Neural crest cell (in vitro differentiated cells): ENCODE measurements at places on chromosomes 2 and 18.

DNA sequence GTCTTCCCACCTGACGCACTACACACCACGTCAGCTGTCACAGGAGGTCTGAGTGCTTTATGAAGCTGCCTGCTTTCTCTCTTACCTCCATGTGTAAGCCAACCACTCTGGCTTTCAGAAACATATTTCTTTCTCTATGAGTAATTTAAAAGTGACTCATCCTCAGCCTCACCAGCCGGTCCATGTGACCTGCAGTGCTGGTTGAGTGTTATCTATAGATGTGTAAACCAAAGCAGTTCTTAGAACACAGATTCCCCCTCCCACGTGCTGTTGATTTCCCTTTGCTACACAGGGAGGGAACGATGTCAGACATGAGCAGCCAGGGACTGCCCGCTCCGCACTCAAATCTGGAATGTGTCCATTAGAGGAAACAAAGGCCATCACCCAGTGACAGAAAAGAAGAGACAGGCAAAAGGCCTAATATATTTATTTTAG lies 157.8 kb downstream of the BCL2 start:
- DNase-seq = no peak

GRCh38 chr2:232871835-232872736 lies 2.0 kb downstream of the SNORC start:
- no peak for DNase-seq

DNA sequence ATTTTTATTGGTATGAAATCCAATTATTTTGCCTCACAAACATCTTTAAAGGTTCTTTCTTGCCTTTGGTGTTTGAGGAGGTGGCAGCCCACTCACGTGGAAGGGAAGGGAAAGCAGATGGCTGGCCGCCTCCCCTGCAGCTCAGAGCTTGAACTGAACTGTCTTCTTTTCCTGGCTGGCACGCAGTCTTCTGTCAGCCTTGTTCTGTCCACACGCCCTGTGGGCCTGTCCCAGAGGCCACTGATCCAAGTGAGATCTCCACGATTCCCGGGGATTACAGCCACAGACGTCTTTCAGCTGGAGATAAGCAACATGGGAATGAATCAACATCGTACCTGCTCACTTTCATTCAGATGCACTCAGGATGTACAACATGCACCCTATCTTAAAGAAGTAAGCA lies 73.3 kb downstream of the TMEM18 start:
- DNase-seq = no peak

- DNase-seq = no peak
These were observed 101.8 kb upstream of the HDAC4 start for GRCh38 chr2:239502430-239503186.

- DNase-seq = no peak
These were observed 37.6 kb downstream of the NXPH2 start for GRCh38 chr2:138742441-138743057.

GRCh38 chr18:9927392-9928063 lies 13.7 kb downstream of the VAPA start:
- no peak for DNase-seq

DNA sequence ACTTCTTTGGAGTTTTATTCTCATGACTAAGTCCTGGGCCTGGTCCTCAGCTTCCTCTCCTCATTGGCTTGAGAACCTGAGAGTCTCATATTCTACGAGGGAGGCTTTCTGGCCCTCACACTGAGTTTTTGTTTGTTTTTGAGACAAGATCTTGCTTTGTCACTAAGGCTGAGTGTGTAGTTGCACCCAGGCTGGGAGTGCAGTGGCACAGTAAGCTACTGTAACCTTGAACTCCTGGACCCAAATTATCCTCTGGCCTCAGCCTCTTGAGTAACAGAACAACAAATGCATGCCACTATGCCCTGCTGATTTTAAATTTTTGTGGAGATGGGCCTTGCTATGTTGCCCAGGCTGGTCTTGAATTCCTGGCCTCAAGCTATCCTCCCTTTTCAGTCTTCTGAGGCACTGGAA lies 22.6 kb downstream of the PRKRA start:
- DNase-seq = no peak

- no peak for DNase-seq
These were observed 98.8 kb upstream of the TAF1B start for GRCh38 chr2:9744256-9745004.

DNA sequence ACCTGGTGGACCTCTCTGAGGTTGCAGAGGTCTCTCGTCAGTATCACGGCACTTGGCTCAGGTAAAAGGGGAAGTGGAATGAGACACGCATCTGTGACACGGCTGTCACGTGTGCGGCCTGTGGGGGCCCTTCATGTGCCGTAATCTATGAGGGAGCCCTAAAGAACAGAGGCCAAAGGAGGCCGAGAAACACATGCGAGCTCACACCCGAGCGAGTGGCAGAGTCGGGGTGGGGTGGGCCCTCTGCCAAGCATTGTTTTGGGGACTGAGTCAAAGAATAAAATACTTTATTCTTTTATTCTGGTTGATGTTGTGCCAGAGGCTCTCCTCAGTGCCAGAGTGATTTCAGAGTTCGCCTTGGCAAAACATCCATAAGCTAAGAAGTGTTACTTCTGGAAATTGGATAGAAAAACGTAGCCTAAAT lies 43.3 kb downstream of the PLB1 start:
- DNase-seq = no peak

- DNase-seq = no peak
These were observed 29.0 kb downstream of the UGP2 start for GRCh38 chr2:63870679-63871078.

- DNase-seq = no peak
These were observed 328.4 kb downstream of the DYSF start for GRCh38 chr2:71781695-71782228.

DNA sequence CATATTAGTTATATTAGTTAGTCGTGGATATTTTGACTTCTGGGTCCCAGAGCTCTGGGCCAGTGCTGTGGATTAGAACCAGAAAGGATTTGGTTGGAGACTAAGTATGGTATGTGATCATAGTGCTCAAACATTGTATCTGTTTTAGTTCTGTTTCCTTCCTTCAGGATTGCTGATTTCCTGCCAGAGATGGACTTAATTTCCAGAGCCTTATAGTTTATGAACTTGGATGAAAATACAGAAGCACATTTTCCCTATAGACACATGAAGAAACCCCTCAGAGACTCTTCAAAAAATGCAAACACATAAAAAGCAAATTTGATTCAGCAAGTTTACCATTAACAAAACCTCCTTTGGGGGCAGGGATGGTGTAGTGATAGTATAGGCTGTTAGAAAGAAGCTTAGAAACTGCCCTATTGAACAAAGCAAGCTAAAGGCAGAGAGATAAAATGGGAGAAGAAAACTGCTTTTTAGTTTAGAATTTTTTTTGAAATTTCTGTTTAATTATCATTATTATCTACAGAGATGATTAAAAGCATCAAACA lies 88.7 kb upstream of the EFEMP1 start:
- DNase-seq = no peak

GRCh38 chr2:174551697-174552096 lies 45.9 kb downstream of the WIPF1 start:
- DNase-seq = no peak

GRCh38 chr2:42930025-42930581 lies 137.7 kb upstream of the HAAO start:
- DNase-seq = no peak

DNA sequence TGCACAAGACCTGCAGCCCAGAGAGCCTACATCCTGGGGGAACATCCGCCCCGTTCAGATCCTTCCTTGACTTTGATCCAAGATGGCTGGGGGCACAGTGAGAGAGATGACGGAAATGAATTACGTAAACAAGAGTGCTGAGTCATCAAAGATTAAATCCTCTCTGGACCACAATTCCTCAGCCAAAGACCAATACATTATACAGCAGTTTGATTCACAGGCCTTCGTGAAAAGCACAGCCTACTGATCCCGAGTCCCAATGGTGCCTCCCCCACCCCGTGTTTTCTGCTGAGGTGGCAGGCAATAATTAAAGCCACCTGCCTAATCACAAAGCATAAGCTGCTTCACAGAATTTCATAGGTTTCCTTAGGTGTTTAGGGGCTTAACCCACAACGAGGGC lies 43.0 kb downstream of the MYO5B start:
- DNase-seq = no peak

- no peak for DNase-seq
These were observed 22.6 kb downstream of the CROCC2 start for GRCh38 chr2:240928476-240929363.

GRCh38 chr2:234279637-234280036 lies 217.2 kb downstream of the ARL4C start:
- DNase-seq = no peak

GRCh38 chr18:24988253-24988840 lies 363.6 kb downstream of the ZNF521 start:
- DNase-seq = no peak

DNA sequence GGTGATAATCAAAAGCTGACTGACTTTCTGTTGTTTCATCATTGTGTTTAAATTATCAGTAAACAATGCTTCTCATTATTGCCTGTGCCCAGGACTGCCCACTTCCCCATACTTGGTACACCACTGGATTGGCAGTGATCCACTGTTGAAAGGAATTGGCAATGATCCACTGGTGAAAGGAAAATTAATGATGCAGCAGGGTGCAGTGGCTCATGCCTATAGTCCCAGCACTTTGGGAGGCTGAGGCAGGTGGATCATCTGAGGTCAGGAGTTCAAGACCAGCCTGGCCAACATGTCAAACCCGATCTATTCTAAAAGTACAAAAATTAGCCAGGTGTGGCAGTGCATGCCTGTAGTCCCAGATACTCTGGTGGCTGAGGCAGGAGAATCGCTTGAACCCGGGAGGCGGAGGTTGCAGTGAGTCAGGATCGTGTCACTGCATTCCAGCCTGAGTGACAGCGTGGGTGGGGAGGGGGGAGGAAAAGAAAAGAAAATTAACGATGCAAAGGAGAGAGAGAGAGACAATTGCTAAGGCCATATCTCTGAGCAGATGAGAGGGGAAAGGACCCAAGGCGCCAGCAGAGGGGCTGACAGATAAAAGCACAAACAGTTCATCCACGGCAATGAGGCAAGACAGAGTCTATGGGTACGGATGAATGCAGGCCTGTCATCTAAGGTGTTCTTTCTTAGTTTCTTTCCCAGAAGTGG lies 10.2 kb upstream of the GTF2A1L start:
- no peak for DNase-seq

GRCh38 chr18:68262690-68263294 lies 452.1 kb downstream of the TMX3 start:
- DNase-seq = no peak

DNA sequence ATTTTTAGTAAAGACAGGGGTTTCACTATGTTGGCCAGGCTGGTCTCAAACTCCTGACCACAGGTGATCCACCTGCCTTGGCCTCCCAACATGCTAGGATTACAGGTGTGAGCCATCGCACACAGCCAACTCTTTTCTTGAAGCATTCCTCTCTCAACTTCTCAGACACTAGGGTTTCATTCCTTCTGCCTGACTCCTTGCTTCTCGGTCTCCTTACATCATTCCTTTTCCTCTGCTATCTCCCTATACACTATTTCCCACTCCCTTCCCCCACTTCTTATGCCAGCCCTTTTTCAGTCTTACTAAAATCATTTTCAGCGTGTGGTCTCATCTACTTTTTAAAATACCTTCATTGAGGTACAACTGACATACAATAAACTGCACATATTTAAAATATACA lies 6.1 kb downstream of the SOS1 start:
- no peak for DNase-seq

DNA sequence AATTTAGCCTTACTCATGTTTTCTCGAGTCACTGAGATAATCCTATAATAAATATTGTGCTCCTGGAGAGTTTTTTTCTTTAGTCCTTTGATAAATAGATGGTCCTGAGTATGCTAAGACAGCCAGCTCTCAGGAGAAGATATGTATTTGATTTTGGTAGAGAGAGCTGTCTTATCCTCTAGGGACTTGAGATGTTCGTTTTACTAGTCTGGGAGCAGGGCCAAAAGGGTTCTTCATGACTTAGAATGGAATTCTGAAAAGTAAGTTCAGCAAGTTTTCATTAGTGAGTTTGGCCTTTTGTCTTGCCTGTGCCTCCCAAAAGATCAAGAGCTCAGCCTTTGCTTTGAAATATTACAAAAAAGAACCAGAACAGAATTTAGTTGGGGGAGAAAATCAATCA lies 246.7 kb downstream of the BABAM2 start:
- no peak for DNase-seq

DNA sequence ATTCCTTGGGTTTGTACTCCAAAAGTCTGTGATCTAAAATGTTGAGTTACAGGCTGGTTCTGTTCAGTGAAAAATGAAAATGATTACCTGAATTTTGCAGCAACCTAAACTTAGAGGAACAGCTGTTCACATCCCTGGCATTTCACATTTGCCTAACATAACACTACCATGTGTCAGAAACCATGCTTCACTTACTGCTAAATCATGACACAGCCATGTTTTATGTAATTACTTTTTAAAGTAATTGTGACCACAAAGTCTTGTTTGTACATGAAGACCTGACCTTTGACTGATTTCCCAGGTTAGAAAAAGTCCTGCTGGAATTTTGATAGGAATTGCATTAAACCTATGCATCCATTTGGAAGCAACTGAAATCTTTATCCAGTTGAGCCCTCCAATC lies 79.1 kb downstream of the FAM168B start:
- DNase-seq = no peak

DNA sequence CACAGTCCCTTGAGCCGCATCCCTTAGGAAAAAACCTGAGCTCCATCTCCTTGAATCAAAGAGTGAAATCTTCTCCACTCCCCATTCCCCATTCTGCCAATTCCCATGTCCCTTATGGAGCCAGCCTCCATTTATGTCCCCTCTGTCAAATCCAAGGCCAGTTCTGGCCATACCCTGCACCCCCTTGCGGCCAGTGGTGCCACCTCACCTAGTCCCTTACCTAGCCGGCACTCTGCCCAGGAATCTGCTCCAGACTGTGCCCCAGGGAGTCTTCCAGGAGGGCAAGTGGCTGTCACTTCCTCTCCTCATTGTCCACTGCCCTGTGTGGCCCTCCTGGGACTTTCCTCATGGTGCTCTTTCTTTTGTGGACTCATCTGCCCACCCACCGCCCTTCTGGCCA lies 195.4 kb upstream of the RMP24 start:
- DNase-seq = no peak

DNA sequence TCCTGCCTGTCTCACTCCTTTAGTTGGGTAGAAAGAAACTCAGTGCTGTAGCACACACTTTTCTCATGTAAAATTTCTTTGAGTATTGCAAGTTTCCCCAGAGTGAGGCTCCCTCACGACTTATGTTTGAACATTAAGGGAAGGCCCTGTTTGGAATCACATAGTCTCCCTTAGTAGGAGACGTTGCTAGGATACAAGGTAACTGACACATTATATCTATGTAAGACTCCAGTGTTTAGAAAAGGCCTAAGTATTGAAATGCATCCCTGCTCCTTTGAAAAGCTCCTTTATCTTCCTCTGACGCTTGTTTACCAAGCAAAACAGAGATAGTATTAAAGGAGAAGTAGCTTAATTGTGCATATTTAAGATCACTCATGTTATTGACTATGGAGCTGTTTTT lies 248.2 kb downstream of the PHLPP1 start:
- DNase-seq = no peak

GRCh38 chr2:201839727-201840126 lies 33.4 kb downstream of the CDK15 start:
- DNase-seq = no peak

- DNase-seq = peak; percentile 18
These were observed 598 bp downstream of the CCDC93 start for GRCh38 chr2:118013221-118013723.

GRCh38 chr18:57982372-57983021 lies 61.5 kb upstream of the NEDD4L start:
- no peak for DNase-seq
